Activated CD4-positive, CD25-positive, alpha-beta regulatory T cell treated with anti-CD3 and anti-CD28 coated beads, Interleukin-2, amount 50 U/mL, for 16 hours (primary cell): ENCODE measurements at places on chromosomes 7 and 10.

DNA sequence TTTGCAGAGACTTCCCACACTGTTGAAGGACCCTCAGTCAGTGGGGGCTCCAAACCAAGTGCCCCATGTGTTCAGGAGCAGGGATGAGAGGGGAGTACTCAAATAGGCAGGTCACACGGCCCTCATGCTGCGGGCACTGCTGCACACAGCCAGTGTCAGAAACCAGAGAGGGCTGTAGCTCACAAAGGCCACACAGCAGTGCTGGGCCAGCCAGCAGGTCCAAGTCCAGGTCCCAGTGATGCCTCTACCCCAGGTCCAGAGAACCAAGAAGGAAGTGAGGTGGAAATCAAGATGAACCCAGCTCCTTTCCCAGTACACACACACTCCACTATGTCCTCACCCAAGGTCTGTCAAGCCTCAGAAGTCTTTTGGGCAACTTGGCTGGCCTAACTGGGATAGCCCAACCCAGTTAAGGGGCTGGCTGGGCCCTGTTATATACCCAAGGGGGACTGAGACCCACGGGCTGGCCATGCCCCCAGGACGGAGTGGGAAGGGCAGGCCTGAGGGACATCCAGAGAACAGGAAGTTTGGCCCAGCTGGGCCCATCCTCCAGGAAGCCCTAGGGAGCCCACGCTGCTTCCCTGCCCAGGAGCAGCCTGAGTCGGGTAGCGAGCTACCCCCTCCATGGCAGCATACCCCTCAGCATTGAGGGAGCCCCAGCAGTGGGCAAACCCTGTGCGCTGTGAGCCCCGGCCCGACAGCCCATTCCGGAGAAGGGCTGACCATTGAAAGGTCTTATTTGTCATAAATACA lies 24.3 kb downstream of the GRID1 start:
- no peak for DNase-seq

- no peak for DNase-seq
Observed at GRCh38 chr7:116780966-116781365, 81.4 kb upstream of the CAPZA2 start.

- DNase-seq, result no peak
Observed at GRCh38 chr7:139153832-139154231, 44.3 kb upstream of the ZC3HAV1 start.

- no peak for DNase-seq
Observed at GRCh38 chr10:3781468-3782145, 3.4 kb downstream of the KLF6 start.

- no peak for DNase-seq
Observed at GRCh38 chr7:112622159-112622715, 141.4 kb downstream of the LSMEM1 start.

DNA sequence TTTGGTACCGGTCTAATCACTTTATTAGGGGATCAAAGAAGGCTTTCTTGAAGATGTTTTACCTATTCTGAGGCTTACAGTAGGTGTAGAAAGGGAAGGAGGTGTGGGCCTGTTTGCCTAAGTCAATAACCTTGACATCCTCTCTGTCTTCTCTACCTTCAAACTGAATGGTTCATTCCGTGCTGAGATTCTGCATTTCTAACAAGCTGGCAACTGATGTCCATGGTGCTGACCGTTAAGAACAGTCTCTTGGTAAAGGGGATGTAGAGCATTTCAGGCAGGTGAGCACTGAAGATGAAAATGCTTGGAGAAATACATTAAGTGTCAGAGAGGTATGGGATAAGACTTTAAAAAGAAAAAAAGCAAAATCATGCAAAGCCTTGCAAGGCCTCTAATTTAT lies 51.5 kb upstream of the DGKB start:
- DNase-seq, result no peak

GRCh38 chr7:129713544-129713943 lies 102.0 kb downstream of the NRF1 start:
- DNase-seq, result no peak

DNA sequence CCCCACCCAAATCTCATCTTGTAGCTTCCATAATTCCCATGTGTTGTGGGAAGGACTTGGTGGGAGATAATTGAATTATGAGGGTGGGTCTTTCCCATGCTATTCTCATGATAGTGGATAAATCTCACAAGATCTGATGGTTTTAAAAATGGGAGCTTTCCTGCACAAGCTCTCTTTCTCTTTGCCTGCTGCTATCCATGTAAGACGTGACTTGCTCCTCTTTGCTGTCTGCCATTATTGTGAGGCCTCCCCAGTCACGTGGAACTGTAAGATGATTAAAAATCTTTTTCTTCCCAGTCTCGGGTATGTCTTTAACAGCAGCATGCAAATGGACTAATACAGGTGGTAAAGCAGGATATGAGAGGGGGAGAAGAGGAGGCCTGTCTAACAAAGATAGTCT lies 88.3 kb downstream of the TMEM106B start:
- DNase-seq, result no peak

- DNase-seq, result no peak
Observed at GRCh38 chr7:142445019-142445686, 187.3 kb upstream of the PRSS58 start.

GRCh38 chr7:37281368-37282092 lies 167.1 kb downstream of the ELMO1 start:
- no peak for DNase-seq

GRCh38 chr7:132577206-132578049 lies 1.2 kb upstream of the PLXNA4 start:
- no peak for DNase-seq

GRCh38 chr7:37180828-37181549 lies 267.7 kb downstream of the ELMO1 start:
- no peak for DNase-seq

DNA sequence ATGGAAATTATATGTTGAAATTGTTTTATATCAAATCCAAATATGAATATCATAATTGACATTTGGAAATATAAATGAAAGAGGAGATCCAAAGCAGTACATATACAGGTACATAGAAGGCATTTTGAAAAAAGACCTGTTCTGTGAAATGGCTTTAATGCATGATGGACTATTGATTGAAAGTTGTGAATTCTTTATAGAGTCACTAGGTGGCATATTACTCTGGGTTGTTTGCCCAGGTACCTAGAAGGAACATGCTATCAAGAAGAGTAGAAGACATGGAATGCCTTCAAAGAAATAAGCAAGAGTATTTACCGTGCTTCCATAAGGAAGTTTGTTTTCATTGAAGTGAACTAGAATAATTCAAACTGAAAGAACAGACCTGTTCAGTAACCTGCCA lies 160.0 kb upstream of the ANK3 start:
- no peak for DNase-seq

DNA sequence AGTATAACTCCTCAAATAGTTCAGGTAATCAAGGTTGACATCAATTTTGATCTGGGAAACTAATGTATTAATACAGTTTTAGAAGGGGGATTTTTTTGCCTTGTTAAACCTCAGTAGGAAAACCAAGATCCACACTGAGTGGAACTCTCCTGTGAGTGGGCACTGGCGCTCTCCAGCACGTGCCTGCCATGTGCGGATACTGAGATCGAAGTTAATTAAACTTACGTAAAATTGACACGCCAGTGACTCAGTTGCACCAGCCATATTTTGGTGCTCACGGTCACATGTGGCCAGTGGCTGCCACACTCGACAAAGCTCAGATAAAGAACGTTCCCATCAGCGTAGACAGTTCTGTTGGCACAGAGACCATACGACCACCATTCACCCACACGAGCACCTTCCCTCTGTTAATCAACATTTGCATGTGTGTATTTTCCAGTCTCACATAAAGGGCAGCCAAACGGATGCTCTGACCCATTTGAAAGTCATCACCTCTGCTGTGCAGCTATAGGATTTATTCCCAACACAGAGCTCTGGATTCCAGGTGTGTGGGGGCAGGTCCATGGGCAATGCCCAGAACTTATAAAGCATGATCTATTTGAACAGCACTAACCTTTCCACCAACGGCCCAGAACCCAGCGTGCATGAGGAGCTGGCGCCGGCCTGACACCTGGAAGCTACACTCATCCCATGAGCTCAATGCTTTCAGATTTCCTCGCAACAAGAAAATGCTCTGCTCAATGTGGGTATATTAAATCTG lies 77.7 kb downstream of the VIPR2 start:
- DNase-seq, result no peak

- DNase-seq, result no peak
Observed at GRCh38 chr10:76086170-76086760, 654.8 kb downstream of the LRMDA start.

- DNase-seq, result no peak
Observed at GRCh38 chr7:139560678-139561077, 37.2 kb downstream of the CLEC2L start.

GRCh38 chr10:101833466-101833865 lies 10.1 kb downstream of the KCNIP2 start:
- DNase-seq, result no peak

DNA sequence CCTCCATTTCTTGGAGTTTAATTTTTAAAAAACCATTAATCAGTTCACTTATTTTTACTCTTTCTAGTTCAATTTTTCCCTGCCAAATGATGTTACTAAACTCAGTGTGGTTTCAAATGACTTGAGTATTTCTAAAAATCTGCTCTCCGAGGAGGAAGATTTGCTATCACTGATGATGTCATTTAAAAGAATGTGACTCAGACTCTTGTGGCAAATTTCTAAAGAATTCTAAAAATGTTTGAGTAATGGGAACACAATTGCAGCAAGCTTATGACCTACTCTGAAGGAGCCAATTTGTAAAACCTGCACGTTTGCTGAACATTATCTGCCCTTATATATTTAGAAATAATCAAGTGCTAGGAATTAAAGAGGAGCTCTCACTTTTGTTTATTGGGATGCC lies 88.6 kb downstream of the SPAG6 start:
- no peak for DNase-seq

DNA sequence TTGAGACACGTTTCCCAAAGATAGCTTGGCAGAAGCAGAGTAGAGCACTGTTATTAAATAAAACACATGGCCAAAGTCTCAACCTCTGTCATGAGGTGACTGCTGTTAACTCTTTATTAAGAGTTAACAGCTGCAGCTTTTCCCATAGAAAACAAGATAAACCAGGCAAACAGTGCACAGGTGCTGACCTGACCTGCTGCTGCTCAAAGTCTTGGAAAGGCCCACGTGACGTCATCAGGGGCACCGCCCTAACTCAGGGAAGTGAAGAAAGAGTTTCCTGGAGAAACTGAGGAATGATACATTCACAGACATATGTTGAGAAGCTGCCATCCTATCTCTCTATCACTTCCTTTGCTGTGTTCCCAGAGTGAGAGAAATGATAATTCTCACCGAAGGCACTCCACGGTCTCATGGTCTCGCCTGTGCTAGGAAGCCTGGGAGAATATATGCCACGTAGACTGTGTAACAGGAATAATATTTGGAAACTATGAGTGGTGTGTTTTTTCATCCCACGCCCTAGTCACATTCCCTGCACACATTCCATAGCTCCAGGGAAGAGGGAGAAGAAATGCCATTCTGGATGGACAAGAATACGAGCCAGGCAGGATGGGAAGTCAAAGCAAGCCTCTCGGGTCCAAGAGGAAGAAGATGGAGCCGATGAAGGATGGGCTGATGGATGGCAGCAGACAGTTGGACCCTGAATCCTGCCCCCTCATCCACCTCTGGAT lies 146.2 kb upstream of the NFE2L3 start:
- DNase-seq, result no peak

DNA sequence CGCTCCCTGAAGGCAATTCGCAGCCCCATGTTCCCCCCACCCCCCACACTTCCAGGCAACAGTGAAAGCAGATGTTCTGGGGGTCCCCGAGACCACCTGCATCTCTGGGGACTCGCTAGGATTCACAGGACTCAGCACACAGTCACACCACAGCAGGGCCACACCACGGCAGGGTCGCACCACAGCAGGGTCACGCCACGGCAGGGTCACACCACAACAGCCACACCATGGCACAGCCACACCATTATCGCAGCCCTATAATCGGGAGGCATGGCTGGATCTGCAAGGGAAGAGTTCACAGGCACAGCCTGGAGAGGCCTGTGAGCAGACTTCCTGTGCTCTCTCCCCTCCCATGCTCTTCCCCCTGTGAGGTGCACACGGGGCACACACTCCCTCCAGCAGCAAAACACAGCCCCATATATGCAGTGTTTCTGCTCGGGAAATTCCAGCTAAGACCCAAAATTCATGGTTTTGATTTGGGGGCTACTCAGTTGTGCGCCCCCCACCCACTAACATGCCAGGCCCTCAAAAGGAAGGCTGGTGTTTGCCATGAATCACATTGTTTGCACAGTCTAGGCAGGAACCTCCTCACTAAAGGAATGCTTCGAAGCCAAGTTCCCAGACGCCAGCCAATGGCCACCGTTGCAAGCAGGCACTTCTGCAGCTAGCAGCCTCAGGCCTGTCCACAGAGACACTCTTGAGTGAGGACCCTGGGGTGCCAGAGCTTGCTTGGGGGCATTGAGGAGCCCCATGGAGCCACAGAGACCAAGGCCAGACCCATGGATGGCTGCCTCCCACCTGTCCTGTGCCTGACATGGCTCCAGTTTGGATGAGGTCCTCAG lies 7.0 kb upstream of the DPYSL4 start:
- no peak for DNase-seq

- no peak for DNase-seq
Observed at GRCh38 chr7:17207220-17207619, 91.2 kb upstream of the AHR start.

GRCh38 chr10:99894613-99895012 lies 112.2 kb downstream of the ABCC2 start:
- no peak for DNase-seq

GRCh38 chr10:69516316-69516715 lies 56.9 kb downstream of the NEUROG3 start:
- DNase-seq, result no peak

- no peak for DNase-seq
Observed at GRCh38 chr10:18230794-18231193, 90.6 kb downstream of the CACNB2 start.

GRCh38 chr10:110349831-110350230 lies 45.1 kb upstream of the SMNDC1 start:
- no peak for DNase-seq

GRCh38 chr10:77289790-77290189 lies 347.8 kb downstream of the KCNMA1 start:
- no peak for DNase-seq

DNA sequence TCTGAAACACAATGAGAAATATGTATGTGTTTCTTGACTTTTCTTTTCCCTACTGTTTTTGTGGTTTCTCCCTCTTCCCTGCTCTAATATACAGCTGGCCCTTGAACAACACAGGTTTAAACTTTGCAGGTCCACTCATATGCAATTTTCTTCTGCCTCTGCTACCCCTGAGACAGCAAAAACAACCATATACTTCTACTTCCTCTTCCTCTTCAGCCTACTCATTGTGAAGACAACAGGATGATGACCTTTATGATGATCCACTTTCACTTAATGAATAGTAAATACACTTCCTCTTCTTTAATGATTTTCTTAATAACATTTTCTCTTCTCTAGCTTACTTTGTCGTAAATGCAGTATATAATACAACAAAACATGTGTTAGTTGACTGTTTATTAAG lies 35.0 kb upstream of the DGKB start:
- no peak for DNase-seq

DNA sequence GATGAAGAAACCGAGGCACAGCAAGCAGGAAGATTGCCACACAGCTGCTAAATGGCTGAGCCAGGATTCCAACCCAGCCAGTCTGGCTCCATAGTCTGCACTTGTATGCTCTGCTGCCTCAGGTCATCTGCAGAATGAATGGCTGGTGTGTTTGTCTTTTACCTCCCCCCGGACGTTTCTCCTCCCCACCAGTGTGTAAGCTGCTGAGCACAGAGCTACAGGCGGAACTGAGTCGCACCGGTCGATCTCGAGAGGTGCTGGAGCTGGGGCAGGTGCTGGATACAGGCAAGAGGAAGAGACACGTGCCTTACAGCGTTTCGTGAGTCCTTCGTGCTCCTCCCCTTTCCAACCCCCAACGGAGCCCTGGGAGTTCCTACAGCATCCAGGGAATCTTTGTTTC lies 2.6 kb downstream of the CNPY4 start:
- DNase-seq, result no peak

- DNase-seq, result no peak
Observed at GRCh38 chr10:110714356-110714755, 70.2 kb downstream of the RBM20 start.
